Progenitor cell of endocrine pancreas (in vitro differentiated cells): ENCODE measurements at places on chromosomes 3 and 15. TPM values are rescaled to one million over a fixed set of nuclear protein-coding genes. Genes with fewer than 3 reads are reported as not detected.

DNA sequence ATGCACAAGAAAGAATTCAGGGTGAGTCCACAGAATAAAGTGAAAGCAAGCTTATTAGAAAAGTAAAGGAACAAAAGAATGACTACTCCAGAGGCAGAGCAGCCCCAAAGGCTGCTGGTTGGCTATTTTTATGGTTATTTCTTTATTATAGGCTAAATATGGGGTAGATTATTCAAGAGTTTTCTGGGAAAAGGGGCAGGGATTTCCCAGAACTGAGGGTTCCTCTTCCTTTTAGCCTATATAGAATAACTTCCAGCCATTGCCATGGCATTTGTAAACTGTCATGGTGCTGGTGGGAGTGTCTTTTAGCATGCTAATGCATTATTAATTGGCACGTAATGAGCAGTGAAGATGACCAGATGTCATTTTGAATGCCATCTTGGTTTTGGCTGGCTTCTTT, 13.6 kb downstream of the GLDN start:
- H3K27ac ChIP-seq = no peak overlapping the region
- no peak overlapping the region for H3K4me3 ChIP-seq
- H3K27me3 ChIP-seq = peaks cover 40% of the 10 kb centered on the region
- DNase-seq = no peak
- peaks cover 19% of the 10 kb centered on the region for H3K4me1 ChIP-seq

- peaks cover 10% of the 10 kb centered on the region for H3K4me1 ChIP-seq
- H3K4me3 ChIP-seq = no peak overlapping the region
- no peak overlapping the region for H3K27ac ChIP-seq
- H3K36me3 ChIP-seq = peaks cover 7% of the 10 kb centered on the region
- DNase-seq = no peak
These were observed 7.6 kb downstream of the CMTM6 start for GRCh38 chr3:32495085-32495484.

DNA sequence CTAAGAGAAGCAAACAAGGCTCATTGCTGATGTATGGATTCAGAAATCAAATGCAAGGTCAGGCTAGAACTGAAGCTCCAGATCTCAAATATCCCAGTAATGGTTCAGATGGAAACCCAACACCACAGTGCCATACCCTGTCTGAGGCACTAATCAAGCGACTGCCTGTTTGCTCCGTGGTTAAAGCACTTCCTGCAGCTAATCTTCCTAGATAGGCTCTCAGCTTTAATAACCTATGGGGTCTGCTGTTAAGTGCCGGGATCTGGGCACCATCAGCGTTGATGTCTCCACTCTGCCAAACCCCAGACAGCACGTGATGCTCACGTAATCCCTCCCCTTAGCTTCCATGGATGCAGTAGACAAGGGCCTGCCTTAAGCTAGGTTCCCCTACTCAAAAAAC, 262.6 kb downstream of the MECOM start:
- DNase-seq = no peak
- no peak overlapping the region for H3K4me3 ChIP-seq
- H3K36me3 ChIP-seq = peaks cover 10% of the 10 kb centered on the region
- no peaks in the 10 kb centered on the region for H3K27me3 ChIP-seq
- H3K4me1 ChIP-seq = peaks cover 46% of the 10 kb centered on the region
- no peak overlapping the region for H3K27ac ChIP-seq

The PLA2G4E gene
- total RNA-seq = 0.09 TPM in 1 of 2 replicates, not detected in the other

The GOLGA6L26 gene
- total RNA-seq = not detected in 2 replicates

The TMA7 gene
- 236 and 253 TPM in 2 replicates for total RNA-seq

The SLC22A14 gene
- 0.18 and 0.72 TPM in 2 replicates for total RNA-seq
